ENCODE measurements at places on chromosomes 7 and 10.
A peak's percentile ranks its signal among the peaks of the same experiment; 100 is the strongest.

GRCh38 chr7:40151504-40151903, 16.7 kb downstream of the SUGCT start:
- no peak for DNase-seq

- no peak for DNase-seq
These were observed 22.6 kb upstream of the LRRC72 start for GRCh38 chr7:16504019-16504418.

DNA sequence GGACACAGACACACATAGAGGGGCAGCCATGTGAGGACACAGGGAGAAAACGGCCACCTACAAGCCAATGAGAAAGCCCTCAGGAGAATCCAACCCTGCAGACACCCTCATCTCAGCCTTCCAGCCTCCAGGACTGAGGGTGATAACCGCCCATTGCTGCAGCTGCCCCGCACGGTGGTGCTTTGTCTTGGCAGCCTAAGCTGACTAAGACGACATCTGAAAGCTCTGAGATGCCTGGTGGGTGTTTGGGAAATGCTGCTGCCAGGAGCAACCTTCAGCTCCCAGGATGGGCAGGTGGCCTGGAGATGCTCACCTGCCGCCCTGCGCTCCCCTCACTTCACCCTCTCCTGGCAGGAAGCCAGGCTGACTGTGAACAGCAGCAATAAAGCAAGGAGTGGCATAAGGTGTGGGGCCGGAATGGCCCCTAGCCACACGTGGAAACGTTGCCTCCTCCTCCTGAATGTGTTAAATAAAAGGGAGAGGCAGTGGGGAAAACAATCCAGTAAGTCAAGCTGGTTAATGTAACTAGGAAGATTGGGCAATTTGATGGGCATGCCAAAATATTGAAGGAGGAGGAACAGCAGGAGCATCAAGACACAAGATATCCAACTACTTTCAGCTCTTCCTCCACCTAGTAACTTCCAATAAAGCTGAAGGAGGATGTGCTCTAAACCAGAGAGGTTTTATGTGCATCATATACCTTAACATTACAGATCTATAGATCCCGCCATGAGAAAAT, 121.5 kb downstream of the TNS3 start:
- DNase-seq, result peak; percentile 63

DNA sequence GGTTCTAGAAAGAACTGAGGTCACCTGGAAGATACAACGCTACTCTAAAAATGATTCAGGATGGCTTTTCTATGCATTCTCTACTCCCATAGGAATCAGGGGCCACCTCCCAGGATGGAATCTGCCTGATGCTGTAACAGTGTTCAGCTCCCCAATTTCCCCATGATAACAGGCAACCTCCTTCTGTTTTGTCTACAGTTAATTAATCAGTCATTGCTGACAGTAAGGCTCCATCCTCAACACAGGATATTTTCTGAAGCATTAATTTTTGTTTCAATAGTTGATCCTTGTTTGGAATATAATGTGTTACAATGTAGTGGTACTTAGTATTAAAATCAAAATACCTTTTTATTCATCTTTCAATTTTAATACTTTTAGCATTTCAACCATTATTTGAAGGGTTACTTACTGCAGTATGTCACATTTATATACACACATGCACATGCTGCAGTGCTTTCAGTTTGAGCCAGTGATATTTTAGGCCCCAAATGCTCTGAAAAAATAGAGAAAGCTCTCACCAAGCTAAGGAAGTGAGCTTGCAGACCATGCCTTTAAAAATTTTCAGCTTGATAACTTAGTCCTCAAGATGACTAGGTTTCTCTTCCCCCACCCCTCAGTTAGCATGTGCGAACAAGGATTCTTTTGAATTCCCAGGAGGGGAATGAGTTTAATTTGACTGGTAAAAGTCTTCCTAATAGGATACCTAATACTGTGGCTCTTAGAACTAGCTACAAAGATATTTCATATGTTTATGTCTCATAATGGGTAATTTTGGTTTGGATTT, 592 bp upstream of the PIK3CG start:
- DNase-seq, result no peak

- no peak for DNase-seq
These were observed 206.9 kb upstream of the PHYHIPL start for GRCh38 chr10:58969576-58969975.

DNA sequence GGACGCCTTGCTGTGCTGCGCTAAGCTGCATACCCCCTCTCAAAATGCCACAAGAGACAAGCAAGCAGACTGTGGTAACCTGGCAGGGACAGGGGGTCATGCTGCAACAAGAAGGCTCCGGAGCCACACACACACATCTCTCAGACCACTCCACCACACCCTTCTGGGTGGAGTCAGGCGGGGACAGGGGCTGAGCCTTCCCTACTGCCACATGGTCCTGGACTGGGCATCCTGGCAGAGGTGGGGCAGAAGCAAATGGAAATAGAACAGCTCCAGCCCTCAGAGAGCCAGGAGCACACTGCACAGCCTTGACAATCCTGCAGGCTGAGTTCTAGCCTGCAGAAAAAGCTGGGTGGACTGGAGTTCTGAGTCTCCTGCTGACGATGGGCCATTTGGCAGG, 28.4 kb upstream of the NPFFR1 start:
- DNase-seq, result no peak

DNA sequence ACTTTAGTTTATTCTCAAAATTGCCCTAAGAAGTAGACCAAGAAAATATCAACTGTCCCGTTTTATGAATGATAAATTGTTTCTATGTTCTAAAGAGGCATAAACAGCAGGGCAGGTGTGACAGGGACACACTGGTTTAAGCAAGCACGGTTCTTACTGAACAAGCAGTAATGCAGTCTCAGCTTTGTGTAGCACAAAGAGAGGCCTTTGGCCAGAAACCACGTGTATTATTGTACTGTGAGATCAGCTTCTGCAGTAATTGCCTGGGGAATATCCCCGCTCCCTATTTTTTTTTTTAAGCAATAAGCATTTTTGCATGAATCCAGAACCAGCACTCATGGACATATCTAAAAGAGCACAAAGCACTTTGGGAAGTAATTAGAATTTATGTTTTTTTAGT, 255.4 kb downstream of the WDR11 start:
- no peak for DNase-seq

GRCh38 chr7:151572136-151572535, 52.4 kb upstream of the RHEB start:
- DNase-seq, result no peak

DNA sequence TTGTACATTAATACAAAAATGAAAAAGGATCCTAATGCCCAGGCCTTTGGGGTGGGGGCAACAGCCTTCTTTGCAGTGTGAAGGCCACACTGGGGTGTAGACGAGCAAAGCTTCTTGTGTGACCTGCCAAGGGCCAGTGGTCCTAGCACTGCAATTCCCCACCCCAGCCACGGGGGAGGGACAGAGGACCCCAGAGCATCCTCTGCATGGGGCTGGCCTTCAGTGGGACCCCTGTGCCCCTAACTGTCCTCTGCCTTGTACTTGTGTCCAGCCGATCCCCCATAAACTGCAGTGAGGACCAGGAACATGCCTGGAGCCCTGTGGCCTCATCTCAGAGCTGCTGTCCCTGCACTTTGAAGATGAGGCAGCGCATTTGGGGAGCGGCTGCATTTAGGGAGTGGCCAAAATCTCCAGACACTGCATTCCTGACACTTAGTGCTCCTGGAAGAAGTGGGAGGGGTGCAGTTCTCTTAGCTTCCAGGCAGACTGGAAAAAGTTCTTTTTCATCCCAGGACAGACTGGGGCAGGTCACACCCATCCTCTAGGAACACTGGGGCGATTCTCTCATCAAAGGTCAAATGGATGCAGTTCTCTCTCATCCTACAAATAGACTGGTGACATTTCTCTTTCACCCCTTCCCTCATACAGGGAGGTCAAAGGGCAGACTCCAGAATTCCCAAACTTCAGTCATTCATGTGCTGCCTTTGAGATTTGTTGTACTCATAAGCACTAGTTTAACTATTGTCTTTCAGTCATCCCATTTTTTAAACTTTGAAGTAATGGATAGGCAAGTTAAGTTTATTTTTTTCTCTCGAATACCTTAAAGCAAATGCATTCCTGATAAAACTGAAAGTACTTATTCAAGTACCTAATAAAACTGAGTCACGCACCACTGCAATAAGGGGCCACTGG, 922 bp upstream of the MYO1G start:
- DNase-seq, result no peak
